ENCODE measurements at places on chromosomes 2 and 18.

GRCh38 chr2:654896-655295 lies 22.3 kb downstream of the TMEM18 start:
- DNase-seq = no peak

DNA sequence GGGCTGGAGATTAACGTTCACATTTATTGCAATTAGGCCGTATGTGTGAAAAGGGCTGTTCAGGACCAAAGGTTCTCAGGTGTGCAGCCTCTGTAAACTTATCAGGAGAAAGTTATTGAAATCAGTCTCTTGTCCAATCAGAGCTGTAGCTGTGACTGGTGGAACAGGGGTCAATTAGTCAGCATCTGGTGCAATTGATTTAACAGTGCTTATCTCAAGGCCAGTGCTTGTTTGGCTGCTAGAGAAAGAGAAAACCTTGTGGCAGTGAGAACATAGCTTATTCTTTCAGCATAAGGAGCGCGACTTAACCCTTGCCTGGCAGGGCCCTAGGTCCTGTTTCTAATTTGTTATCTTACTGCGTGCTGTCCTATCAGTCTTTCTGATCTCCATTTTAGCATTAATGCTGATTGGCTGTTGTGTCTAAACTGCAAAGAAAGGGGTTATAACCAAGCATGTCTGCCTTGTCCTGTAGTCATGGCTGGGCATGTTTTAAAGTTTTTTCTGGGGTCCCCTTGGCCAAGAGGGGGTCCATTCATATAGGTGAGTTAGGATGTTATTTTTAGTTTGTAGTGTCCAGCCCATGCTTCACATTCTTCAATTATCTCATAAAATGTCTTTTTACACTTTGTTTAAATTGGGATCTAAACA lies 66.4 kb downstream of the CYB5A start:
- no peak for DNase-seq

- no peak for DNase-seq
Measured at GRCh38 chr18:62186499-62186773, 420 bp downstream of the PIGN start.

DNA sequence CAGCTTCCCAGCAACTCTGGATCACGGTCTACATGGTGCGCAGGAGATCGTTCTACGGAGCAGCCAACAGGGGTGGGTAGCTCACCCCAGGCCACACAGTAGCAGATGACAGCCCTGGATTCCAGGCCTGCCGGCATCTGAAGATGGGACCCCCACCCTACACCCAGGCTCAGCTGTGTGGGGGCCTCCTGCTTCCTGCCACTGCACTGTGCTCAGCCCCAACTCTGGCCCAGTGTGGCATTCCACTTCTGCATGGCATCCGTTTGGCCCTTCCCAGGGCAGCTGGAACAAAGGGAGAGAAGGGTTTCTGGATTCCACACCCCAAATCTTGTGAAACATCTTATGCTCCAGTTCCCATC lies 9.1 kb downstream of the PER2 start:
- no peak for DNase-seq

DNA sequence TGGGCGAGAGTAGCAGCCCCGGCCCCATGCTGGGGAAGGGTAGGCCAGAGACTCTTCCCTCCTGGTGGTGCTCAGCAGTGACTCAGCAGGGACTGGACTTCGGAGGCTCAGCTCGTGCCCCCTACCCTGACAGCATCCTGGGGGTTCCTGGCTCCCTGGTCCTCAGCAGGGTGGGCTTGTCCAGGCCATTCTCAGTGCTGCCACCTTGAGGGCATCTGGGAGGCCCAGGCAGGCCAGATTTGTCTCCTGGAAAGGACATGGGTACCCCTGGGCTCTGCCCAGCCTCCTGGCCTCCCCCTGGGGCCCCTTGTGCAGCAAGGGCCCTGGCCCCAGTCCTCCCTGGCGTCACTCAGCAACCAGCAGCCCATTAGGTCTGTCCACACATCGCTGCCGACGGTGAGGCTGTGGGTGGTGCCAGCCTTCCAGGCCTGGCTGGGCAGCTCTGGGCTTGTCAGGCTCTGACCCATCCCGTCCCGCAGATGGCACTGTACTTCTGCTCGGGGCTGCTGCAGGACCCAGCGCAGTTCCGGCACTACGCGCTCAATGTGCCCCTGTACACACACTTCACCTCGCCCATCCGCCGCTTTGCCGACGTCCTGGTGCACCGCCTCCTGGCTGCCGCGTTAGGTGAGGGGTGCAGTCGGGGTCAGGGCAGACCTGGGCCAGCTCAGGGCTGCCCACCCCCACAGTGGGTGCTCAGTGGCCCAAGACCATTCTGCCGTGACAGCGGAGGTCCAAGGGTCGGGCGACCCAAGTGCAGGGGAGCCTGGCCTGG lies 45.0 kb upstream of the ALPP start:
- no peak for DNase-seq

DNA sequence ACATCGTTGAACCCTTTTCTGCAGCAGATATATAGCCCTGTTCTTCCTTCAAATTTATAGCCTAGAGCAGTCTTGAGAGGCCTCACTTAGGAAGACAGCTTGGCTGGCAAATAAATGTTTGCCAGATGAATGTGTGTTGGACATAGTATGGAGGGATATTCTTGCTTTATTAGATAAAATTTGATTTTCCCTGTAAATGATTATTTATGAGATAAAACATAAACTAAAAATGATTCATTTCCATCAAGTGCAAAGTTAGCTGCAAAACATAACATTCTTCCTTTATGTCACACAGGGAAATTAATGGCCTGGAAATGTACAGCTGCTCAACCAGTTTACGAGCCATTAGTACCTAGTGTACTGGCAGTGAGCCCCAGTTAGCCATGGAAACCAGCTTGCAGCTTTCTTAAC lies 82.5 kb downstream of the LIMS1 start:
- DNase-seq = no peak

DNA sequence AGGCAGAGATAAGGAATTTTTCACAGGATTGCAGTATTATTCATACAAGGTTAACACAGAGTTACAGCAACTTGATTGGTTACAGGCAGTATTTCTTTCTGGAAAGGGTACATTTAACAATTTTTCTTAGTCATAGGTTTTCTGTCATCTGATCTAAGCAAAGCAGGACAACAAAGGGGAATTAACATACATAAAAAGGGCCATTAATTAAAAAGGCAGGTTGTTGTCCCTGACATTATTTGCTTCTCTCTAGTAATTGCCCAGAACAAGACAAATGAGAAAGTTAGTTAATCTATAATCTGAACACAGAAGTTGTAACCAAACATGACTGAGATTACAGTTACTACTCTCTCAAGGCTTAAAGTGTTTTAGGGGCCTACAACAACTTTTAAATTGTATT lies 291.4 kb upstream of the LRRTM4 start:
- DNase-seq = no peak

Data from thymus (tissue), 14 donors.